ENCODE measurements at places on chromosomes 2 and 18.
A peak's percentile ranks its signal among the peaks of the same experiment; 100 is the strongest.

DNA sequence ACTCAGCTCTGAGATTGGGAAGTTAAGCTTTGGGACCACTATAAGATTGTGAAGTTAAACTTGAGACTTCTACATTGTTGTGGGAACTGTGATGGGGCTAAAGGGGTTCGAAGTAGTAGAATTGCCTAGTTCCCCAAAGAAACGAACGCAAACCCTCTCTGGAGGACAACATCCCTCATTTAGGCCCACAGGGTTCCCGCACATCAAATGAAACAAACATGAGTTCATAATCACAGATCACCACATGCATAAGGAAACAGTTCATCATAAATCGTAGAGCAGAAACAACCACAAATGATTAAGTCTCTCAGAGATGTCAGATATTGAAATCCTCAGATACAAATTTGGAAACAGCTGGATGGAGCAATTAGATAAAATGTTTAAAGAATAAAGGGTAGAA is 55.9 kb upstream of the HPCAL1 start:
- DNase-seq: no peak

- DNase-seq: no peak
These were observed 110.9 kb downstream of the MIB1 start for GRCh38 chr18:21851327-21851961.

GRCh38 chr18:26547646-26548414 is 523 bp downstream of the KCTD1 start:
- DNase-seq: peak; percentile 65

- DNase-seq: no peak
These were observed 13.0 kb downstream of the EN1 start for GRCh38 chr2:118834440-118834810.

- no peak for DNase-seq
These were observed 18.6 kb upstream of the REG3A start for GRCh38 chr2:79178076-79178674.

DNA sequence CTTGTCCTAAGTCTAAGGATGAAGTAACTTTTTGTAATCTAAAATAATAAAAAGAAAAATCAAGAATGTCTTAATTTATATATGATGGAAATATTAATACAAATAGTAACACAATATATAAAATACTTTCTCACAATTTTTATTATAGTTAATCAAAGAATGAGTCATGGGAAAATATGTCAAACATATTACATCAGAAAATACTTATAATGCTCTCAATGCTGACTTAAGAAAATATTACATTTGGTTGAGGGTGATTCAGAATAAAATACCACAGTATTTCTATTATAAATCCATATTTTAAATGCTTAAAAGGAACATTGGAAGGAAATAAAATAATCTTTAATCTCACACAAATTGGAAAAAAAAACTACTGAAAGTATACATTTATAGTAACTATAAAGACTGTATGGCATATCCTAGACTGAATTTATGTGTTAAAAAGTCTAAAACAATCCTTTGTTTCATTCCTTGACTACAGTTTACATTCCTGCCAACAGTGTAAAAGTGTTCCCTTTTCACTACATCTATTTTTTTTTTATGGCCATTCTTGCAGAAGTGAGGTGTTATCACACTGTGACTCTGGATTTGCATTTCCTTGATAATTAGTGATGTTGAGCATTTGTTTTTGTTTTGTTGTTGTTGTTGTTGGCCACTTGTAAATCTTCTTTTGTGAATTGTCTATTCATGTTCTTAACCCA is 1573.5 kb upstream of the ACVR2A start:
- DNase-seq: no peak

GRCh38 chr2:196160101-196160500 is 11.3 kb downstream of the STK17B start:
- DNase-seq: peak; percentile 92

DNA sequence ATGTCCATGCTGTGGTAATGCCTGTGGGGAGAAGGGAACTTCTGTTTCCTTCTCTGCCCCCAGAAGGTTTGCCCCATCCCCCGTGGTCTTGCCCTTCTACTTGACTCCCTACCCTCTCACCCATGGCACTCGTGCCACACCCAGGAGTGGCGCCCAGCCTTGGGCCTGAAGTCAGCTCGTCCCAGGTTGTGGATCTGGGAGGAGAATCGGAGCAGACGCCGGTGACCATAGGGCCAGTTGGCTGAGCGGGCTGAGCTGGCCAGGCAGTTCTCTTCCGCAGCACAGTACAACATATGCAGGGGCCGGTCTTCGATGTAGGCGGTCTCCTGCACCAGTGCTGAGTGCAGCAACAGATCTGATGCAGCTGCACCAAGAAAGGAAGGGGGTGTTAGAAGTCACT is 4.7 kb downstream of the HTRA2 start:
- DNase-seq: no peak

GRCh38 chr2:1503471-1504310 is 90.4 kb downstream of the TPO start:
- no peak for DNase-seq

GRCh38 chr2:44450806-44451205 is 89.1 kb downstream of the CAMKMT start:
- DNase-seq: no peak

DNA sequence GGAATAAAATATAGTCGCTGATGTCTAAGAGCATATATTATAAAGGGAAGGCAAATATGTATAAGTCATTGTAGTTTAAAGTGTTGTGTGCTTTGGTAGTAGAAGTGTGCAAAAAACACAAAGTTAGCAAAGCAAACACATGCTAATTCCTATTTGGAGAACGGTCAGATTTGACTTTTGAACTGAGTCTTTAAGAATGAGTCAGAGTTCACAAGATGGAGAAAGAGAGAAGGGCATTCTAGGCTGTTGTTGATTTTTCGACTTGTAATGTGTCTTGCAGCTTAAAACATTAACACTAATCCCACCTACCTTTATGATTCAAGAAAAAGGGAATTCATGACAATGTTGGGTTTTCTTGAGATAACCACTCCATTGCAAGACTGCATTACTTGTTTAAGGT is 98.1 kb downstream of the CRIM1 start:
- no peak for DNase-seq

DNA sequence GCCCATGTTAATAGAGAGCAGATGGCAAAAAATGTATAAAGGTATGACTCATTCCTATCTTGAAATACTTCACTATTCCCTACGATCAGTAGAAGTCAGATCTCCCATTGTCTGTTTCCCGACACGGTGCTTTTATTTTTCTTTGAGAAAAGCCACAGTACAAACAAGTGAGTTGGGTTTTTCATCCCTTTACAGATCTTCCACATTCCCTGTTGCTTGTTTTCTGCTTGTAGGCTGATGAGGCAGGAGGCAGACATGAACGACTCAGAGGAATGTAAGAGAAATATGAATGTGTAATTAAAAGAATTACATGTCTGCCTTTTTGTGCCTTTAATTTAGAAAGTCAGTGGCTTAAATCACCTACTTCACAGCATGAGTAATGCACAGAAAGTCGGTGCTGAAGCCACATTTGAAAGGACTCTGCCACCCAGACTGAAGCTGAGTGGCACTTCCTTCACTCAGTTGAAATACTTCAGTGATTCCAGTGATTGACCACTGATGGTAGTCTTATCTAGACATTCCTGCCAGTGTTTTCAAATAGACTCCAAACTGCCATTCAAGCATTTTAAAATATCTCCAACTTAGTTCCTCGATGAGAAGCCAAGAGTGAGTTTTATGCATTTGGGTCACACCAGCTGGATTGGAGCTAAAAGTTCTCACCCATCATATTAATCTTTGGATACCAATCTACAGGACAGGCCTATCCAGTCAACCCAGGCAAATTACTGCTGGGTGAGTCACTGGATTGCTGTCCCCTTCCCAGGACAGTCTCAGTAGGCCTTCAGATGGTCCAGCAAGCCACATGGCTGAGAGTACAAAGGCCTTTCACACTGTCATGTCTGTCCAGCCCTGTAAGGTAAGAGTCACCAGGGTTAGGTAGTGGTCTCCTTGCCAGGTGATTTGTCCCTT is 79.0 kb downstream of the COLEC12 start:
- DNase-seq: no peak

DNA sequence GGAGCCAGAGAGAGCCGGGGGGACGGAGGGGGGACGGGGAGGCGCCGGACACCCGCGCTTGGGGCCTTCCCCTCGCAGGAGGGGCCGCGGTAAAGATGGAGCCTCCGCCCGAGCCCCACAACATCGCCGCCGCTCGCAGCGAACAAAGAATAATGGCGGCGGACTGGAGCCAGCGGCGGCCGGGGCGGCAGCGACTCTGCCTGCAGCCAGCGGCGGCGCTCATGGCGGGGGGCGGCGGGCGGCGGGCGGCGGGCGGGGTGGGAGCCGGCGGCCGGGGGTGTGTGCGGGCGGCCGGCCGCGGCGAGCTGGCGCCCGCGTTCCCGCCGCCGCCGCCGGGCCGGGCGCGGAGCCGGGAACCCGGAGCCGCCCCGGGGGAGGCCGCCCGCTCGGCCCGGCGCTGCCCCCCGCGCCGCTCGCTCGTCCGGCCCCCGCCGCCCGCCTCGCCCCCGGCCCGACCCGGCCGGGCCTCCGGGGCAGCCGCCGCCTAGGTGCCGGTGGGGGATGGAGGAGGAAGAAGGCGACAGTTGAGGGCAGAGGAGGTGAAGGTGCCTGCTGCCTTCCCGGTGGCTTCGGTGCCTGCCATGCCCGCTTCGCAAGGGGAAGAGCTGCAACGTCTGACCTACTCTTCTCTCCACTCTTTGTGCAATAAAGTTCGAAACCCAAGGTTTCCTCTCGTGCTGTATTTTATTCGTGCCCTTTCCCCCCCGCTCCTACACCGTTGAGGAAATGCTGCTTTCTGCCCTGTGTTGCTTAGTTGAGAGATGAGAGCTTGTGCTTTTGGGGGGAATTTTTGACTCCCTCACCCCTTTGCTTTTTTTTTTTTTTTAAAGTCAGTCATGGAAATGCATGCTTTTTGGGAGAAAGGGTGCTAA is 634 bp downstream of the CREB1 start:
- no peak for DNase-seq

DNA sequence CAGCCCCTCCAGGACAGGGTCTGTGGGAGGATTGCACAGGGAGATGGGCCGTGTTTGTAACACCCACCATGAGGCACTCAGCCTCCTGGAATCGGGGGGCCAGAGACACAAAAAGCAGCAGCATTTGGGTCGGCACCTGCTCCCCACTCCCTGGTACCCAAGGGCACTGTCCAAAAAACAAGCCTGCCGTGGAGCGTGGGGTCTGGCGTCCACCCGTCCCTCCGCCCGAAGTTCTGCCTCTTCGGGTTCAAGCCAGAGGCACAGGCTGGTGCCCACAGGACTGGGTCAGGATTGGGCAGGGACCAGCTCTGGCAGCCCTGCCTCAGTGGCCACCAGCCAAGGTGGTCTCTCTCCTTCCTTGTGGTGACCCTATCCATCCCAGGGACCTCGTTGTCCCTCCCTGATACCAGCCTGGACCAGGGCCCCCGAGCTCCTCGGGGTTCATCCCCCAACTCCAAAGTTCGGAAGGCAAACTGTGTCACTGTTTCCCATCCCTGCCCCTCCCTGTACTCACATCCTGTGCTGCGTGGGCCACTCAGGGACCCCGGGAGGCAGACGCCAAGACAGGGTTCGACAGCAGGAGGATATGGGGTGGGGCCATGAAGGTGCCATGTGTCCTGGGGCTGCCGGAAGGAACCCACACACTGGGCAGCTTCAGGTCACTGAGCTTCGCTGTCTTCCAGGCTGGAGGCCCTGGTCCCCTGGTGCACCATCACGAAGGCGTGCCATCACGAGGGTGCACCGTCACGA is 126.0 kb upstream of the HDAC4 start:
- DNase-seq: no peak

DNA sequence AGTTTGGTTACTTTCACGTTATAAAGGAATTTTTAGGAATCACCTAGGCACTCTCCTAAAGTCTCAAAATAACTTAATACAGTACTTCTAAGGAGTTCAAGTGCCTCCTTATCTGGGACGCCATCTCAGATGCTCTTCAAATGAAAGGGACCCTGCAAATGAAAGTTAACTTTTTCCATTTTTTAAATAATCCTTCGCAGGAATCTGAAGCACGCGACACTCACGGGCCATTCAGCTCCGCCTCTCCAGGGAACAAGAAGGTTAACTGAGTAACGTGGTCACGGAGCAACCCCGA is 537 bp upstream of the ZC3H15 start:
- DNase-seq: no peak

DNA sequence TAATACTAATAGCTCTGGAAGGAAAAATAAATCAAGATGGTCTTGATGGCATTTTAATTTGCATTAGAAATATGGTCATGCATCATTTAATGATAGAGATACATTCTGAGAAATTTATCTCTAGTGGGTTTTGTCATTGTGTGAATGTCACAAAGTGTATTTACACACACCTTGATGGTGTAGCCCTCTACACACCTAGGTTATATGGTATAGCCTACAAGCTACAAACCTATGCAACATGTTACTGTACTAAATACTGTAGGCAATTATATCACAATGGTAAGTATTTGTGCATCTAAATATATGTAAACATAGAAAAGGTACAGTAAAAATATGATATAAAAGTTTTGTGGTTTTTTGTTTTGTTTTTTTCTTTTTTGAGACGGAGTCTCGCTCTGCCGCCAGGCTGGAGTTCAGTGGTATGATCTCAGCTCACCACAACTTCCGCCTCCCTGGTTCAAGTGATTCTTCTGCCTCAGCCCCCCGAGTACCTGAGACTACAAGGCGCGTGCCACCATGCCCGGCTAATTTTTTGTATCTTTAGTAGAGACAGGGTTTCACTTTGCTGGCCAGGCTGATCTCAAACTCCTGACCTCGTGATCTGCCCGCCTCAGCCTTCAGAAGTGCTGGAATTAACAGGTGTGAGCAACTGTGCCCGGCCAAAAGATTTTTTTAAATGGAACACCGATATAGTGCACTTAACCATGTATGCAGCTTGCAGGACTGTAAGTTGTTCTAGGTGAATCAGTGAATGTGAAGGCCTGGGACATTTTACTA is 83.7 kb upstream of the UBXN4 start:
- no peak for DNase-seq

Data from brain microvascular endothelial cell (primary cell).